ENCODE measurements at places on chromosomes 6 and 20.

GRCh38 chr20:5531318-5532081 is 214.7 kb upstream of the PROKR2 start:
- peak; percentile 70 for DNase-seq

DNA sequence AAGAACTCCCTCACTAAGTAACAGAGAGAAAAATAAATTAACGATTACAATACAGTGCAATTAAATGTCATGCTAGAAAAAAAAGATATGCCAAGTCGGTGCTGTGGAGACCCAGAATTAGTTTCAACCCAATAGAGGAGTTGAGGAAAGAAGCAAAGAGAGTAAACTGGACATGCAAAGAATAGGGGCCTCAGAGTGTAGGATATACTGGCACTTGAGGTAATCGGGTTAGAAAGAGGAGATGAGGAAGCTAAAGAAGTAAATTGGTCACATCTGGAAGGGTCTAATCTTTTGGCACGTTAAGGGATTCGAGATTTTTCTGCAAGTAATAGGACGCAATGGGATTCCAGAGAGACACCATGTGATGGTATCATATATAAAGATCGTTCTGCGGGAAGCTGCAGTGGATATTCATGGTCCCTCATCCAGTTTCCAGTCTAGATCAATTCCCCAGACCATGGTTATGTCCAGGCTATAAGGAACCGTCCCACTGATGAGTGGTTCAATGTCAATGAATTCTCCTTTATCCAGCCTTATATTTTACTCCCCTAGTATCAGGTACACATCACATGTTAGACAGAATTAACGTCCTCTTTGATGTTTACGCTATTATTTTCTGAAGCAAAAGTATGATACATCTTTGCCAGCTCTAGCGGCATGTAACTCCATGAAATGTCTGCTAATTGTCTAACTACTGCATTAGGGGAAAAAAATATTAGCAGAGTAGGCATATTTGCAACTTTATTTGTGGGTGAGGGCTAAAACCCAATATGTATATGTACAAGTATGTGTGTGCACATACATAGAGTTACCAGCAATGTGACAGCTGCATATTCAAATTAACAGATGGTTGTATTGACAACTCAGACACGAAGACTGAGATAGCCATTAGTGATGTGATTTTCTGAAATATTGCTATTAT is 1.1 kb upstream of the TBC1D32 start:
- no peak for DNase-seq

GRCh38 chr20:3340443-3340842 is 67.0 kb downstream of the DNAAF9 start:
- DNase-seq, result no peak

- no peak for DNase-seq
Measured at GRCh38 chr6:1597924-1598323, 11.8 kb upstream of the FOXC1 start.

GRCh38 chr20:51095633-51096521 is 73.0 kb upstream of the KCNG1 start:
- no peak for DNase-seq

DNA sequence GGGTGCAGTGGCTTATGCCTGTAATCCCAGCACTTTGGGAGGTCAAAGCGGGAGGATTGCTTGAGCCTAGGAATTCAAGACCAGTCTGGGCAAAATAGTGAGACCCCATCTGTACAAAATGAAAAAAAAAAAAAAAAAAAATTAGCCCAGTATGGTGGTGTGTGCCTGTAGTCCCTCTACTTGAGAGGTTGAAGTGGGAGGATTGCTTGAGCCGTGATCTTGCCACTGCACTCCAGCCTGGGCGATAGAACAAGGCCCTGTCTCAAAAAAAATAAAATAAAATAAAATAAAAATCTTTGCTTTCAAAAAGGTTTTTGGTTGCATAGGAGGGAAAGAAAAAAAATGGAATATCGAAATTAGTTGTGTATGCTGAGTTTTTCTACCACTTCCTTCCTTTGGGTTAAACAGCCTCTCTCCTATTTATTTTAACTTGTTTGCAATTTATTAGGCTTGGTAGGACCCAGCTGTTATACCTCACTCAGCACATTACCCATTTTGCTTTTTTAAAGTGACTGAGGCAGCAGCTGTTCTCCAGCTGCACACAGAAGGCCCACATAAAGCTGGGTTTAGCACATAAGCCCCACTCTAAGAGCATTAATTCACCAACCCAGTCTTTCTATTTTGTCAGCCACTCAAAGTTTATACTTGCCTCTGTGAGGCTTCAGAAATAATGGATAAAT is 152.3 kb downstream of the ZFAND3 start:
- no peak for DNase-seq

DNA sequence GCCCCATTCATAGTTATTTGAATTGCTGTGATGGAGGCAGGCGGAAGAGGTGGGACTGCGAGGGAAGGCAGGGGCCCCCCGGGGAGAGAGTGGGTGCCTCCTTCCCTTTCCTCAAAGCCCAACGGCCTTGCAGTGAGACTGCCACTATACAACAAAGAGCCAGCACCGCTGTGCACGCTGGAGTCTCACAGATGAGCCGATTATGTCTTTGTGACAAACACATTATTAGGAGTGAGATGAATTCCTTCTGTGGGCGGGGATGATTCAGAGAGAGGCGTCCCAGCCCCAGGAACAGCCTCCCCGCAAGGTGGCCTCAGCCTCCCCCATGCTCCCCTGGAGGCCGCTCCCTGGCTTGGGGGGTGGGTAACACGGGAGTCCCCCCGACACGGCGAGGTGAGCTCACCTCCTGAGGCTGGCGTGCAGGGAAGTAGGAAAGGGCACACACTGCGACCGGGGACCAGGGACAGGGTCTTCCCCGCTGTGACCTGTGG is 26.7 kb downstream of the NTSR1 start:
- no peak for DNase-seq

- no peak for DNase-seq
Measured at GRCh38 chr6:42105709-42106108, 36.7 kb downstream of the C6orf132 start.

DNA sequence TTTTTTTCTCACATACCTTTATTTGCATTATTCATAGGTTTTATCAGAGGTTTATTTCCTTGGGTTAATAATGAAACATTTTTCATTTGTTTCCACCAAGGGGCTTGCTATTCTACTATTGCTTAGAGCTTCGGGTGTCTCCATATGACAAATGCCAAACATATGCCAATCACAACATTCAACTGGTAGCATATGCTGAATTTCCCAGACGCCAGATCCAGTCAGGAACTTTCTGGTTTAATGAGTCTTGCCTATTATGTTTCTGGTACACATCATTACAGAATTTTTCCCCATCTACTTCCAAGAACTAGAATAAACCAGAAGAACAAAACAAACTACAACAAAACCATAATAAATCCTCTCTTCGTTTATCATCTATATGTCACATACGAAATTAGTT is 180.7 kb downstream of the PRKN start:
- no peak for DNase-seq

GRCh38 chr20:9220874-9221547 is 152.1 kb downstream of the PLCB4 start:
- no peak for DNase-seq

DNA sequence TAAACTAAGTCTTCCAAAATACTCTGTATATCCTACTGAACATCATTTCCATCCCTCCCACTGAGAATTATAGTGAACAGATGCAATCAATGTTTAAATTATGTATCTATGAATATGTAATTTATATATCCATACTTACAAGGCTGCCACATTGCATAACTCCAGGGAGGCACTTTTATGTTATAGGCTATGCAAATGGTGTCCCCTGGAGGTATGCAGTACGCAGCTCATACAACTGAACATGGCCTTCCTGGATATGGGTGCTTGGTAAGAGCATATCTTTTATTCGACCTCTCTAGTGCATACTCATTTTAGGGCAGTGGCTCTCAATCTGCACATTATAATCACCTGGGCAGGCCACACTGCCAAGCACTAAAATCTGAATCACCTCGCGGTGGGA is 127.3 kb downstream of the BANF2 start:
- no peak for DNase-seq

- DNase-seq, result no peak
Measured at GRCh38 chr20:17327185-17328148, 100.6 kb downstream of the PCSK2 start.

All from osteocyte (in vitro differentiated cells).